Stimulated activated CD4-positive, alpha-beta T cell treated with anti-CD3 and anti-CD28 coated beads, Interleukin-4, amount 100 ng/mL, for 1 hour (primary cell): ENCODE measurements at places on chromosomes 12 and 14.
A peak's percentile ranks its signal among the peaks of the same experiment; 100 is the strongest.

- DNase-seq = no peak
Measured at GRCh38 chr12:80807640-80808288, 91.1 kb downstream of the MYF5 start.

- no peak for DNase-seq
Measured at GRCh38 chr14:22531451-22532344, 57.3 kb downstream of the DAD1 start.

DNA sequence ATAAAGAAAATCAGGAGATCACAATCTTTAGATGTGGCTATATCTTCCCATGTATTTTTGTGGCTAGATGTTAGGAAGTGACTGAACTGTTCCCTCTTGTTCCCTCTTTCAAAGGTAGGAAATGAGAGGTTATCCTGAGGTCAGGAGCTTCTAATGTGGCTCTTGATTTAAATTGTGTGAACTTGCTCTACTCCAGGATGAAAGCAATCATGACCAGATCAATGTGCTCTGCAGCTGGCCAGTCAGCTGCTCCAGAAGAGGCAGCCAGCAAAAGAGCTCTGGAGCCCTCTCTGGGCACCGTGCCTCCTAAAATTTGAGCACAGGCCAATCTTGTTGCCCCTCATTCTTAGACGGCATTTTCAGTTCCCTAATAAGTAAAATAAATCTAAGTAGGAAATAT is 32.0 kb downstream of the CDK17 start:
- no peak for DNase-seq

DNA sequence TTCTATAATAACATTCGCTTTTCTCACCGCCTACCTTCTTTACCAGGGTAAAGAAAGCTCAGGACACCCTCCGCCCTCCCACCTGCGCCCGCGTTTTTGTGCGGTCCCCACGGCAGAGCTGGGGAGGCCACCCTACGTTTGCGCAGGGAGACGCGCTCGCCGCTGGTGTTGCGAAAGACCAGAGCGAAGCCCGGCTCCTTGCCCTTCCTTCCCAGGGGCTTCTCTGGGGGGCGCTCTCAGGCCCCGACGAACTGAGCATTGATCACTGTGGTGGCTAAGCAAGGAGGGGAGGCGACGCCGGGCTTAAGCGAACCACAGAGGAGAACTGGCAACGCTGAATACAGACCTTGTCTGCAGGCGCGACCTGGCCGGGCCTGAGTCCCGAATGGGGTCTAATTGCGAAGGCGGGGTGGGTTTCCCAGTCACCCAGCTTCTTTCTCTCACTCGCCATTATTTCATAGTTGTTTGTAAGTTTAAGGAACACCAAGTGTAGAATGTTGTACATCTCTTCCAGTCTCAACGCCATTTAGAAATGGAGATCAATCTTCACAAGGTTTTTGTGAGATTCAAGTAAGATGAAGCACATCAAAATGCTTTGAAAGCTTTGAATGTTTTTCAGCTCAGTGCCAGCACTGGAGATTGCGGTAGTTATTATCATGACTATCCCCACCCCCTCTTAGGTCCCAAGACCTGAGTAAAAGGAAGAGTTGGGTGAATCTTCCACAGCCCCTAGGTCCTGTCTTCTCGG is 1.7 kb upstream of the NKX2-1 start:
- no peak for DNase-seq

- DNase-seq = no peak
Measured at GRCh38 chr14:50964683-50965390, 20.6 kb upstream of the PYGL start.

DNA sequence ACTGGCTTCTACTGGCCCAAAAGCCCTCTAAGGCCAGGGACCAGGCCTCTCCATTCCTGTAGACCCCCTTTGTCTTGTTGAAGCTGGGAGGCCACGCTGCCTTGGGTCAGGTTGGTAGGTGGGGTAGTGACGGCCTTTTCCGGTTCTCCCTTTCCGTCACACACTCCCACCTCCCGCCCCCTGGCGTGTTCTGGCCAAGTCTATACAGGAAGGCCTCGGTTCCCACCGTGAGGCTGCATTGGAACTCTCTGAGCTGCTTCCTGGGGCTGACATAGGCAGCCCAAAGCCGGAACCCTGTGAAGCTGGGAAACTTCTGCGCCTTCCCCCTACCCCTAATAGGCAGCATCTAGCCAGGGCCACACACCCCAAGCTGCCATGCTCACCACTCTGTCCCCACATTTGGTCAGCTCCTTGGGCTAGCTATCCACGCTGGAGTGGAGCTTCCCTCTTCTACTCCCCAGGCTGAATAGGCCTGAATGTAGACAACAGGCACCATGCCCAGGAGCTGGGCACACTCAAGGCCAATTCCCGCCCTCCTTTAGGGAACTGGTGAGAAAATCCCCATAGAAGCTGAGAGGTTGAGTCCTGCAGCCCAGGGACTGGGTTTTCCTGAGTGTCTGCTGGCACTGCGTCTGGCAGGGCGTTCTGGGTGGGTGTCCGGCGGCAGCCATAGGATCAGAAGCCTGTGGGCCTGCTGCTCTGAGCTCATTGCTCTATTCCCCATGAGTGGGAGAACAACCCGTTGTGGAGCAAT is 35.7 kb downstream of the RIN3 start:
- no peak for DNase-seq

DNA sequence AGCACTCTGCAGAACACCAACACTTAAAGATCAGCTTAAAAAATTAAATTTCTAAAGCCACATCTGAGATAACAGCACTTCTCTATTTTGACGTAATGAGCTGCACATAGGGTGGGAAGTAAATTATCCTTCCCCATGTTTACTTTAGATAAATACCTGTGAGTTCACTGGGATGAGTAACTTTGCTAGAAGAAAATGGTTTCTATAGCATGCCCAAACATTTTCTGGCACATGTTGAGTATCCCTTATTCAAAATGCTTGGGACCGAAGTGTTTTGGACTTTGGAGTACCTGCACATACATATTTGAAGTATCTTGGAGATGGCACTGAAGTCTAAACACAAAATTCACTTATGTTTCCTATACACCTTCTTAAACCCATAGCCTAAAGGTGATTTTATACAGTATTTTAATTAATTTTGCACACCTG is 6.6 kb downstream of the SLC38A2 start:
- DNase-seq = no peak

- no peak for DNase-seq
Measured at GRCh38 chr14:30876692-30877091, 2.3 kb downstream of the COCH start.

GRCh38 chr12:104568935-104569334 is 112.2 kb downstream of the CHST11 start:
- DNase-seq = no peak

DNA sequence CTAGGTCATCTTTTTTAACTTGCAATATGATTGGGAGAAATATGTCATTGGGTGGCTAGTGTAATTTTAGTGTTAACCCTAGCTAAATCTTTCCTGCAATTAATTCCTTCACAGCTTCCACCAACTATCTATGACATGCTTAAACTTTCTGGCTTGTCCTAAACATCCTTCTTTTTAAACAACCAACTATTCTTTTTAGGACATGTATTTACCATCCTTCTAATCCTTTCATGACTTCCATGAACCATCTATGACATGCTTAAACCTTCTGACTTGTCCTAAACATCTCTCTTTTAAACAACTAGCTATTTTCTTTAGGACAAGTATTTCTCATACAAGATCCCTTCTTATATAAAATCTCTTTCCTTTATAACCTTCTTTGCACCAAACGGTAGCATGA is 179.6 kb upstream of the PDZRN4 start:
- no peak for DNase-seq

GRCh38 chr14:20836668-20837338 is 34.2 kb upstream of the RNASE1 start:
- no peak for DNase-seq

GRCh38 chr14:90381011-90381786 is 15.6 kb upstream of the CALM1 start:
- DNase-seq = no peak

DNA sequence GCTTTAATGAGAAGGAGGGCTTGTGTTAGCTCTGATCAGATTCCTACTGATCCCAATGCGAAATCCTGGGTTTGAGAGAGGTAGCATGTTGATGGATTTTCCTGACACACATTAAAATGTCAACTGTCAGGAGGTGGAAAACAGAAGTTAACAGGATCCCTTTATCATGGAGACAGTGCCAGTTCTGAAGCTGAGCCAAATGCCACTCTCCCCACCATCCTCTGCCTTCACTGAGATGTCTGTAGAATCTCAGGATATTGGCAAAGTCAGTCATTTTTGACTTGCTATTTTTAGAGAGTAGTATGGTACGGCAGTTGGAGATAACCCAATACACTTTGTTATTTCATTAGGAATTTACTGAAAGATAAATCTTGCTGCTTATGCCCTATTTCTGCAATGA is 1816.2 kb upstream of the FLRT2 start:
- DNase-seq = no peak

GRCh38 chr12:14256555-14257169 is 108.8 kb upstream of the ATF7IP start:
- DNase-seq = peak; percentile 73

GRCh38 chr14:69378274-69378673 is 19.8 kb downstream of the ERH start:
- no peak for DNase-seq

GRCh38 chr12:28054583-28054982 is 82.0 kb upstream of the PTHLH start:
- DNase-seq = no peak

- no peak for DNase-seq
Measured at GRCh38 chr12:125455556-125455955, 390.3 kb downstream of the AACS start.

- DNase-seq = no peak
Measured at GRCh38 chr12:132467511-132467910, 22.4 kb upstream of the FBRSL1 start.

GRCh38 chr14:35229792-35230089 is 62.4 kb upstream of the PSMA6 start:
- DNase-seq = no peak

DNA sequence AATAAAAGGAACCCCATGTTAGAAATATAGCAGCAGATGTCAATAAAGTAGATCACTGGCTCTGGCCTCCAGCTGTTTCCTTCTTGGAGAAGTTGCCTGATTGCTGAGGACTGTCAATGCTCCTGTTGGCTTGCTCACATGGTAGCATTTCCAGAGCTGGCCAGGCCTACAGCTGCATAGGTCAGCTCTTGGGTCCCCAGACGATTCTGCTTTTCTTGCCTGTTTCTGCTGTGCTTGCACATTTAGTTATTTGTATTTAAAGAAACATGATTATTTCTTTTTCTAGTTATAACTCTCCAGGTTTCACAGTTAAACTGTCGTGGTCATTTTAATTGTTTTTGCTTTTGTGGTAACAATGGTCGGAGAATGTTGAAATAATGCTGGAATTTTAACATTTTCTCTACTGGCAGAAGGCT is 7.2 kb downstream of the NAV3 start:
- no peak for DNase-seq

GRCh38 chr12:42886160-42886559 is 296.6 kb upstream of the PRICKLE1 start:
- no peak for DNase-seq

GRCh38 chr12:19451196-19451595 is 11.9 kb downstream of the AEBP2 start:
- DNase-seq = no peak

- no peak for DNase-seq
Measured at GRCh38 chr12:76666290-76666835, 97.6 kb upstream of the ZDHHC17 start.

- no peak for DNase-seq
Measured at GRCh38 chr12:130334937-130335336, 2.8 kb upstream of the PIWIL1 start.

- DNase-seq = no peak
Measured at GRCh38 chr12:47124451-47124850, 44.7 kb upstream of the AMIGO2 start.

DNA sequence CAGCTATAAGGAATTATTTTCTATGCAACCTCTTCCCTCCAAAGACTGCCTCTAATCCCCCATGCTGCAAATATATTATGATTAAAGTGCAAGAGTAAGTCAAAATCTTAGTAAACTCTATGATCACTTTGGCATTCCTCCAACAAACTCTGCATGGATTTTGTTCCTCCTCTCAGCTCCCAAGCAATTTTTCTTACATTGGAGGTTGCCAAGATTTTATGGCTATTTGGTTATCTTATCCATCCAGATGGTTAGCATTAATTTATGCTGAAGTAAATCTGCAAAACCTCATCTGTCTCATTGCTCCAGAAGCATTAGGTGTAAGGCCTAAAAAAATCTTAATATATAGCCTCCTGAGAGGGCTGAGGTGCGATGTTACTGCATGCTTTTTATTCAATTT is 228.1 kb downstream of the CHST11 start:
- no peak for DNase-seq

- DNase-seq = no peak
Measured at GRCh38 chr12:118220702-118221101, 84.8 kb downstream of the PEBP1 start.

GRCh38 chr14:74510223-74510931 is 16.8 kb downstream of the ISCA2 start:
- DNase-seq = no peak

DNA sequence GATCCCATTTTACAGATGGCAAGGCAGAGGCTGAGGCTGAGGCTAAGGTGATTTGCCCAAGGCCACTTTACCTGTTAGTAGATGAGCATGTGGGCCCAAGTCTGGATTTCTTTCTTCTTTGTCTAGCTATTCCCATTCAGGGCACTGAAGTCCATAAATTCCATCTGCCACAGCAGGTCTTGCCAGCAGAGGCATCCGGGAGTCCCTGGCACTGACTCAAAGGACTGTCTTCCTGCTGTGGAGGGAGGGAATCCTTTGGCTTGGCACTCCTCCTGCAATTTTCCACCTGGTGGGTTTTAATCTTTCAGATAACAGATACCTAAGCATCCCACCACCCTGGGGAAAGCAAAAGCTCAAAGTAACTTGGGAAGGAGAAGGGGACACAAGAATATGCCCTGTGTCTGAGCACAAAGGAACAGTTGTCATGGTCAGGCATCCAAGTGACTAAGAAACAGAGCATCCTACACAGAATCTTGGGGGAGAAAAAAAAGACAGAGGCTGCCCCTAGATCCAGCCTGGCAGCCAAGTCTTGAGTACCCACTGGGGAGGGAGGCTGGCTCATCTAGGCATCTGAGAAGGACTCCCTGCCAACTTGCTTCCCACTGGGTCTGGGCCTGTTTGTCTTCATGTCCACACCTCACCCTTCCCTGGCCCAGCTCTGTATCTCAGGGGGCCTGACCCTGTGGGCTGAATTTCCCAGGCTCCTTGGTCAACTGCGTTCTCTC is 35.6 kb upstream of the CMKLR1 start:
- no peak for DNase-seq

DNA sequence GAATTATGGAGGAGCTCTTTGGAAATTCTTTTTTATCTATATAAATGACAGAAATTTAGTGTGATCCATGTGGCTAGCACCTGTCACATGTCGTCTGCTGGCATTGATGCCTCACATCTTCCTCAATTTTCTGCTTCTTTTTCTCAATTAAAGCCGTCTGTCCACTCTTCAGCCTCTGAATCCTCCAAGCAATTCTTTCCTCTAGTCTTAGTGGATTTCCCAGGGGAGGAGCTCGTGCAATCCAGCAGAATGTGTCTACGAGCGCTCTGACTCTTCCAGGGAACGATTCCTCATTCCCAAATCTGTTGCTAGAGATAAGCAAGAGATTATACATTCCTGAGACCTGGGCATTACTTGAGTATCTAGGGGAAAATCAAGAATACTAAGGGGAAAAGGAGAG is 176.6 kb downstream of the EMP1 start:
- DNase-seq = no peak
